ENCODE measurements at places on chromosomes 12 and 14.
A peak's percentile ranks its signal among the peaks of the same experiment; 100 is the strongest.

GRCh38 chr14:78946949-78947348 lies 776.8 kb downstream of the NRXN3 start:
- peak; percentile 66 for DNase-seq

- no peak for DNase-seq
Observed at GRCh38 chr12:79357048-79357447, 333.7 kb downstream of the PAWR start.

DNA sequence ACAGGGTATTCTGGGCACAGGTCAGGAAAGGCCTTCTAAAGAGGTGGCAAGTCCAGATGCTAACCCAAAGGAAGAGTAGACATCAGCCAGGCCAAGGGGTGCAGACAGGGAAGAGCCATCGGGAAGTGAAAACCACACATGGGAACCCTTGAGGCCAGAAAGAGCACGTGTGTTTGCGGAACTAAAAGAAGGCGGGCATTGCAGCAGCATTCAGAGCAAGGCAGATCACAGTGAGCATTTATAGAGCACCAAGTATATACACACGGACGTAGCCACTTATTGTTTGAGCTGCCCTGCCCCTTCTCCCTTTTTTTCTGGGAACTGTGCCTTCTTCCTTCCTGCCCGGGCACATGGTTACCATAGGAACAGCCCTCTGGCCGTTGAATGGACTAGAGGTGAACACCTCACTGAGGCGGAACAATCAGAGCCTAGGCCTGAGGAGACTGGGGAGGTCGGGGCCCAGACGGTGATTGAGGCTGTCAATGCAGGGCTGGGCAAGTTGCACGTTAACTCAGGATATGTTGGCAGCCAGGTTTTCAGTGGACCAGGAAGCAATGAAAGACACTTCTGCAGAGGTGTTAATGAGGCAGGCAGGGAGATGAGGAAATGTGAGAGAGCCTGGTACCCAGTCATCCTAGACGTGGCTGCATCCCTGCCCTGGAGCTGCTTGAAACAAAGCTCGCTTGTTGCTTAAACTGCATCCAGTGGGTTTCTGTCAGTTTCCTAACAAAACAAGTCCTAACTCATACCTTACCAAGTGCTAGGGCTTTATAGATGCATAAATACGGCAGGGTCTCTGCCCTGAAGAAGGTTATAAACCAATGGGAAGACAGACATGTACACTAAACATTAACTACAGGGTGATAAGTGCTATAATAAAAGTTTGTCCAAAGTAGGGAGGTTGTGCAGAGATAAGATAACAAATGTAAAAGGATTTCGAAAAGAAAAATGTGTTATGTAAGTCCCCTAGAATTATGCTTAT lies 34.2 kb downstream of the MOAP1 start:
- no peak for DNase-seq

- DNase-seq, result no peak
Observed at GRCh38 chr12:53267306-53267998, 647 bp upstream of the ESPL1 start.

DNA sequence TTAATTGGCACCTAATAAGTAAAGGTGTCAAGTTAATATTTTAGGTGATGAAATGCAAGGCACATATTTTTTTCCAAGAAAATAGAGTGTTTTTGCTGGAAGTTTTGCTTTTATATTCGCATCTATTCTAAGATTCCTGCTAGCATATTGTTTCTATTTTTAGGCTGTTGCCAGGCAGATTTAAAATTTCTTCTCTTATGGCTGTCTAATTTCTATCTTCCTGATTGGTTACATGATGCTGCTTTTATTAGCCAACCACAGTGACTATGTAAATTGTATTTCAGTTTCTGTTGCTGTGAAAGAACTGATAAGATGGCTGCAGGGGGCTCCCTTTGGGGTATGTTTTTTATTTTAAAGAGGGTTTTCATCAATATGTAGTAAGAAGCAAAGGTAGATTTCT lies 42.7 kb downstream of the ATF7IP start:
- no peak for DNase-seq

- no peak for DNase-seq
Observed at GRCh38 chr14:87644689-87645088, 348.3 kb downstream of the GALC start.

GRCh38 chr12:72499244-72499643 lies 227.1 kb downstream of the TRHDE start:
- no peak for DNase-seq

DNA sequence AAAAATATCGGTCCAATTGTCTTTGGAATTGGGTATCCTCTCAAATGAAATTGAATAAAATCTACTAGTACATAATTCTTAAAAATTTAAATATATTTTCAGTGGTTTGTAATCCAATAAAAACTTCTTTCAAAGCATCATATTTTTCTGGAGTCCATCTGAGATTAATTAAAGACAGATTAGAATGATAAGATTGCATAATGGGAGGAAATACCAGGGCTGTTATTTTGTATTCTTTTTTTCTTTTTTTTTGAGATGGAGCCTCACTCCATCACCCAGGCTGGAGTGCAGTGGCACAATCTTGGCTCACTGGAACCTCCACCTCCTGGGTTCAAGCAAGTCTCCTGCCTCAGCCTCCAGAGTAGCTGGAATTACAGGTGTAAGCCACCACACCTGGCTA lies 103.8 kb downstream of the TMTC3 start:
- DNase-seq, result no peak

DNA sequence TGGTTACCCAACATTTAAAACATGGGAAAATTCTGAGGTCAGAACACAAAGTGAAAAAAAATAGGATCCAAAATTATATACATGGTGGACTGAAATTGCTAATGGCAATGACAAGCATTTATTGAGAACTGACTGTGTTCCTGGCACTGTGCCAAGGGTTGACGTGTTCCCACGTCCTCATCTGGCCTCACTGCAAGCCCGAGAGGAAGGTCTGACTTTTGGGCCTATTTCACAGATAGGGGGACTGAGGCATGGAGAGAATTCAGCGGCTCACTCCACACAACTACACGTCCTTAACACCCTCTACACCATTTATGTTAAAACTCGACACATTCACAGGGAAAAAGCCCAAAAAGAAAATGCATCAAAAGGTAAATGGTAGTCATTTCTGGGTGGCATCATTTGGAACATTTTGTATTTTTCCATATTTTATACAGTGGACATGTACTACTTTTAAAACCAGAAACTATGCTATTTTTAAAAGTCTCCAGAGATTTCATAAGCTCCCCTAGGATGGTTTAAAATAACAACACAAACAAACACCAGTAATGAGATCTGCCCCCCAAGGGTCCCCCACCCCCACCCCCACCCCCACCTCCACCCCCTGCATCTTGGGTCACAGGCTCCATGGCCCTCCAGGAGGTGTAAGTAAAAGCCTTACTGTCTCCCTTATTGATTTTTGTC lies 27.7 kb downstream of the CLMN start:
- no peak for DNase-seq

DNA sequence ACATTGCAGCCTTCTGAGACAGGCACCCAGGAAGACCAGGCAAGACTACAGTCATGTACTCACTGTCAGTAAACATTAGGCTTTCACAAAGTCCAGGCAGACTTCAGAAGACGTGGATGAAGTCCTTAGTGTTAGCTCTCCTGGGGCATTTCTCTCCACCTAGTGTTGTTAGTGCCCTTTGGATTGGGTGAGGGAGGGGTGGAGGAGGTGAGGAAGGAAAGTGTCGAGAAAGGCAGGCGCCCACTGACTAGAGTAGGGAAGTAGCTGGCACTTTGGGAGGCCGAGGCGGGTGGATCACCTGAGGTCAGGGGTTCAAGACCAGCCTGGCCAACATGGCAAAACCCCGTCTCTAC lies 20.2 kb downstream of the TMEM229B start:
- no peak for DNase-seq

DNA sequence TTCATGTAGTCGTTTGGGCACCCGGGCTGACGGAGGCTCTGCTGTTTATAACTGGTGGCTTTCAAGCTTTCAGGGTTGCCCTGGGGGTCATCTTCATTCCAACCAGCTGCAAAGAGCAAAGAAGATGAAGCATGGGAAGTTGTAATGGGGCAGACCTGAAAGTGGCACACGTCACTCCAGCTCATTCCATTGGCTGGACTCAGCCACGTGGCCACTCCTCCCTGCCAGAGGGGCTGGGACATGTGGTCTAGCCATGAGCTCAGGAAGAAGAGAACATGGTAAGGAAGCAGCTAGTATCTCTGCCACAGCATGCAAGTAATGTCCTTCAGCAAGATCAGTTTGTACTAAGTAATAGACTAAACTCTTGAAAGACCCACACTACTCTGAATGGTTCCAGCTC lies 51.7 kb upstream of the FERMT2 start:
- no peak for DNase-seq

DNA sequence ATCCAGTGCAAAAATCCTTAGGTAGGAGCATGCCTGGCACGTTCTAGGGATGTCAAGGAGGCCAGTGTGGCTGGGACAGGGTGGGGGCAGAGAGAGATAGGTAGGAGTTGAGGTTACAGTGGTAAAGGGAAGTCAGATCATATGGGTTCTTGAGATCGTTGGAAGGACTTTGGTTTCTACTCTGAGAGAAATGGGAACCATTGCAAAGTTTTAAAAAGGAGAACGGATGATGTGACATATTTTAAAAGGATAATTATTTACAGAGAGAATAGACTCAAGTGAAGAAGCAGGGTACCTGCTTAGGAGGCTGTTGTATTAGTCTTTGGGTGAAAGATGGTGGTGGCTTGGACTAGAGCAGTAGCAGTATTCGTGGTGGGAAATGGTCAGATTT lies 47.6 kb upstream of the ATP2B1 start:
- no peak for DNase-seq

DNA sequence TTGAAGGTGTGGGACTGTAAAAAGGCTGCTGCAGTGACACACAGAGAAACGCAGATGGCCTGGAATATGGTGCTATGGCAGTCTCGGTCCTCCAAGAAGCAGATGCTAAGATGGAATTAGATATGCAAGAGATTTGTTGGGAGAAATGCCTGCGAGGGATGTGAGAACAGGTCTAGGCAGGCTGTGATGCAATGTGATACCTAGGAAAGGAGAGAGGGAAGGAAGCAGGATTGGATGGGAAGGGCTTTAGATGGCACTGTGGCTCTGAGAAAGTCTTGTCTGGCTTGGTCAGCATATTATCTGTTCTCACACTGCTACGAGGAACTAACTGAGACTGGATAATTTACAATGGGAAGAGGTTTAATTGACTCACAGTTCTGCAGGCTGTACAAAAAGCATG lies 374.4 kb downstream of the BCAT1 start:
- peak; percentile 5 for DNase-seq
